ENCODE measurements at places on chromosomes 7 and 10.

GRCh38 chr10:77111611-77112550, 525.7 kb downstream of the KCNMA1 start:
- peak; percentile 83 for DNase-seq

DNA sequence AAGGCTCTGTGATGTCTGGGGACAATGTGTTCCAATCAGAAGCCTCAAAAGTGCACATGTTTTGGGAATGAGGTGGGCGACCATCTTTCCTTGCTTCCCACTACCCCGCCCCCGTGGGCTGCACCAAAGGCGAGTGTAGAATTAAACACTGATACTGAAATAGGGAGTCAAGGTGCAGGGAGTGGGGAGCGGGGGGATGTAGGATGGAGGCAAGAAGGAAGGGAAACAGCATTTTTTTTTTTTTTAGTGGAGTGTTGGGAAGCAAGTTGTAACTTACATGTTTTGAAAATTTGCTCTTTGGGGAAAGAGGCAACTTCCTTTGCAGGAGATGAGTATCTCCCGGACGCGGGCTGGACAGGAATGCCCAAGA, 484 bp upstream of the DLX5 start:
- no peak for DNase-seq

GRCh38 chr10:12811826-12812225, 189.7 kb downstream of the CCDC3 start:
- no peak for DNase-seq

DNA sequence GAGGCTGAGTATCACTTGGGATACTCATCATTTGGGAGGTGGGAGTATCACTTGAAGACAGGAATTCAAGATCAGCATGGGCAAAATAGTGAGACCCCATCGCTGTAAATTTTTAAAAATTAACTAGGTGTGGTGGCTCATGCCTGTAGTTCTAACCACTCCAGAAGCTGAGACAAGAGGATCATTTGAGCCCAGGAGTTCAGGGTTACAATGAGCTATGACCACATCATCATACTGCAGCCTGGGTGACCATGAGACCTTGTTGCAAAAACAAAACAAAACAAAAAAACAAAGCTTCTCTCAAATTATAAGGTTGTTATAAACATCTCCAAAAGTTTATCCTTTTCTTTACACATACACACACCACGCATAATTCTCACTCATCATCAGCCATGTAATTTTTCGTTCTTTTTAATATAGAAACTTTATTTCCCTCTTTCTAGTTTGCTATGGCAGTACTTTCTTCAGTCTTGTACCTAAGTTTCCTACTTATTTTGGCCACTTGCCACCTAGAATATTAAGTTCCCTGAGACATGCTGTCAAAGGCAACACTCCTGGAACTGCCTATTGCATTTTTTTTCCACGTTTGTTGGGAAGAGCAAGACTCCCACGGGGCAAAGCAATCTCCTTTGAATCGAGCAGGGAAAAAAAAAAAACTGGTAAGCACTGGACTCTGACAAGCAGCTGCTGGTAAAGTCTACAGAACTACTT, 37.1 kb downstream of the SKIDA1 start:
- DNase-seq = no peak

GRCh38 chr7:128004623-128005022, 26.6 kb downstream of the LRRC4 start:
- DNase-seq = no peak

GRCh38 chr7:150308575-150308974, 14.6 kb upstream of the LRRC61 start:
- DNase-seq = no peak

GRCh38 chr10:5890452-5890915, 441 bp downstream of the FBH1 start:
- peak; percentile 35 for DNase-seq

DNA sequence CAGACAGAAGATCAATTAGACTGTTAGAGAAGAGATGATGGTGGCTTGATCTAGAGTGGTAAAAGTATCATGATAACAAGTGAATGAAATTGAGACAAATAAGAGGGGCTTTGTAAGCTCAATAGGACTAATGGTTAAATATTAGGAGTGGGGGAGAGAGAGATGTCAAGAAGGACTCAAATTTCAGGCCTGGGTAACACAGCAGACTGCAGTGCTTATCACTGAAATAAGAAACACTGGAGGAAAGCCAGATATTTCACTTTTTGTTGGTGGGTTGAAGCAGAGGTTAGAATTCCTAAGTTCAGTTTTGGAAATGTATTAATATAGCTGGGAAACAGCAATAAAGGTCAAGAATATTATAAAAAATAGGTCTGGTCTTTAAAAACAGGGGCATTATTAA, 74.6 kb downstream of the ORC5 start:
- no peak for DNase-seq

- DNase-seq = peak; percentile 62
Measured at GRCh38 chr10:34565934-34566333, 249.2 kb downstream of the PARD3 start.

DNA sequence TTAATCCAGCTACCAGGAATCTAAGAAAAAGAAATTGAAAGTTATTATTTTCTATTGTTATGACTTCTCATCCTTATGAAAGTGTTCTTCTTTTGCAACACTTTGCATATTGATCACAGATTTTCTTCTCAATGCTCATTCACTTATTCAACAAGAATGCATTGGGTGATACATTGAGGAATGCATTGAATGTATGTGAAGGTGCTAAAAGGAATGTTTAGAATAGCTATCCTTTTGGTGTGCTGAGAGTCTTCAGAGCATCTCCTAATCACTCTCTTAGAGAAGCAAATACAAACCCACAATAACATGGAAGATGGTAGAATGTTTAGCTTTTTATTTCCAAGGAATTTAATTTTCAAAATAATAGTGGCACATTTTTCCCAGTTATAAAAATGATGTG, 122.1 kb upstream of the KMT2E start:
- DNase-seq = no peak

DNA sequence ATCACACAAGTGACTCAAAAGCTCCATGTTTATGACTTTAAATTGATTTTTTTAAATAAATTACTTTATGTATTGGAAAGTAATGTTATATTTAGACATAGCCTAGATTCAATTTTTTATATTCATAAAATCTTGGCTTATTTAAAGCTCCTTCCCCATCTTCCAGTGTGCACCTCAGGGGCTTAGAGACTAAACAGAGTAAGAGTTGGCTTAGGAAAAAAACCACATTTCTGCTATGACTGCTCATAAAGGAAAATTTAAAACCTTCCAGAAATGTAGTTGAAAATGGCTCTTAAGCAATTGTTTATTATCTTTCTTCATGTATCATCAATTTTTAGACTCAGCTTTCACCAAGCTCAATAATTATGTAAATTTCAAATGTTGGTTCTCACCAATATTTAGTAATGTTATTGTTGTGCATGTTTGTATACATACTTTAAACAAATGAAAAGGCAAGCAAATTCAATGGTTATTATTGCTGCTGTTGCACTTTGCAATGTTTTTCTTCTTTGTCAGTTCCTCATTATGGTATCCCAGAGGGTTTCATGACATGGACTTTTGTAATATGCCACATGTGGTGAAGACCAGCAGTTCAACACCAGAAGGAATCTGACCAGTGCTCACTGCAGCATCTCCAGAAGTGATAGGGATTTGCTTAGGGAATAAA, 700.1 kb upstream of the ANKRD30A start:
- peak; percentile 47 for DNase-seq

DNA sequence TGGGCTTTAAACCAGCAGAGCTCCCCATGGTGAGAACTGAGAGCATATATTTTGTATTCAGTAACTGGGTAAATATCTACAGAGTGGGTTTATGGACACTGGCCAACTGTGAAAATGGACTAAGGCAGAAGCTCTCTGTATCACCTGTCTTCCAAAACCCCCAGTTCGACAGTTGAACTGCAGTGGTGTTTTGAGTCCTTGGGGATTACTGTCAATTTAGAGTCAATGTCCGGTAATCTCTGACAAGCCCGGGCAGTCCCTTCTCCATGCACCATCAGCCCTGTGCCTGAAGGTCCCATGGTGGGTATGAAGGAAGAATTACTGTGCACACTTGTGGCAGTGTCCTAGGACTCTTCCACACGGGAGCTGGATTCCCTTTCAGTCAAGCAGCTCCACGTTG, 235.0 kb downstream of the CCSER2 start:
- no peak for DNase-seq

DNA sequence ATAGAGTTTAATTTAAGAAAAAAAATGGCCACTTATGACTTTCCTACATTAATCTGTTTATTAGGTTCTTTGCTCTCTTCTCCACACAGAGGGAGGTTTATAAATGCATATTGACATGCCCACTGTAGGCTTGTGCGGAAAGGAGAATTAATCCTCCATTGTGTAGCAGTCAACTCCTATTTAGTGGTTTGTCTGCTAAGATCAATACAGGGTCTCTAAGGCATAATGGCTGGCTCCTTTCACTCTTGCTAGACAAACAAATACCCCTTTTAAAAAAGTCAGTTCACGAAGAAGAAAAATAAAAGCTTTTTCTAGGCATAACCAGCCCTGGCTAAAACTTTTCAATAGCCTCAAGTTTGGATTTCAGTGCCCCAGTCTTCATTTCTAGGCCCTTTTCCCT, 141.6 kb downstream of the TSPAN12 start:
- DNase-seq = no peak

DNA sequence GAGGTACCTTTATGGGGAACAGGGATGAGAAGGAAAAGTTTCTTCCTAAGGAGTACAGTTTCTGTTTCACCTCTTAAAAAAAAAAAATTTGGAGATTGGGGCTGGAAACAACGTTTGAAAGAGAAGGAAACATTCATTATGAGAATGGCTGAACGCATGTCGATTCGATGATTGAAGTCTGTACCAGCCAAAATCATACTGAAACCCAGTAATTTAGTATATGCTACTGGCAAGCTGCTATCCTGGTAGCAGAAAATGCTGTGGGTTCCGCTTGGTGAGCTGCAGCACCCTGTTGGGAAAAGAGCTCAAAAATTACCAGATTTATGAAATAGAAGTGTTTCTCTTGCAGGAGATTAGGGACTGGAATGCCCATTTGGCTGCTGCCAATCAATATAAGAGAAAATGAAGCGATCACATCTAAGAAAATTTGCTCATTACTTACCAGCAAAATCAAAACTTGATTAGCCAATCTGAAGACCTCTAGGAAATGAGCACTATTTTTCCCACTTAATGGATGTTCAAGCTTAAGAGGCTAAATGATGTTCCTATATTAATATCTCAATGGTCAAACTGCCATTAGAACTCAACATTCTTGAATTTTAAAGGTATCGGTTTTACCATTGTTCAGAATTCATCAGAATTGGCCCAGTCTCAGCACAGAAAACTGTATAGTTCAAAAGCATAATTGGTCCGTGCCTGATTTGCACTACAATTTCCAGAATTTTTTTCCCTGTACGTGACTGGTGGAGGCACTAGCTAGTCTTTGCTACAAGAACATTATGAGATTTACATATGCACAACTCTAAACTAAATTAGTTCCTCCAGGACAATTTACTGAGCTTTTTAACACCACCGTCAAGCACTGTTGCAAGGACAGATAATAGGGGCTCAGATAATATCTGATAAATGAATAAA, 1.2 kb upstream of the ITGB1 start:
- no peak for DNase-seq

- peak; percentile 43 for DNase-seq
Measured at GRCh38 chr10:119538632-119539358, 3.7 kb downstream of the RGS10 start.

- DNase-seq = peak; percentile 80
Measured at GRCh38 chr10:61284222-61284890, 168.8 kb downstream of the TMEM26 start.

DNA sequence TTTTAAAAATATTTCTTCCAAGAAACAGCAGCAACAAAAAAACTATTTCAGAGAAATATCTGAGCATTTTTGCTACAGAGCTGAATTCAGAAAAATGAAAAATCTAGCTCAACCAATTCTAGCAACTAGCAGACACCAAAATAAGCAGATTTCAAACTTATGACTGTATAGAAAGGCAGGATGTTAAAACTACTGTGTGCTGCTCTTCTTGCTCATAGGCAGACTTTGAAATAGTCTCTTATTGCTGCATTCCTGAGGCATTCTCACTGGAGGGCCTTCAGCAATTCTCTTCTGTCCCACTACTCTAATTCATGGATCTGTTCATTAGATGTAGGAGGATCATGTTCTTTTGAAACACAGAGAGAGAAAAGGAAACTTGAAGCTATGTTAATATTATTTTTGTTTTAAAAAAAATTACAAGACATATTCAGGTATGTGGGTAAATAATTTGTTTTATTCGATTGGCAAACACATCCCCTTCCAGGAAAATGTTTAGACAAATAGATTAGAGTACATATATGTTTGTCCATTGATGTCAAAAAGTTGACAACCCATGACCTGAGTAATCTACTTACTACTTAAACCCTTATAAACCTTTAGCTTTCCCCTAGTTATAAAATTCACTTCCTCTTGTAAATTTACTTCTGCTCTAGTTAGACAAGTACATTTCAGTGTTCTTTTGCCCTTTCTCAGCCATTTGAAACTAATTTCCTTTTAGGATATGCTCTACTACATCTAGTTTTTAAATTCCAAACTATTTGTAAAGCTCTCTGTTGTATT, 428.2 kb upstream of the POT1 start:
- DNase-seq = peak; percentile 6

GRCh38 chr7:2355705-2356008, 1.0 kb downstream of the EIF3B start:
- peak; percentile 28 for DNase-seq

DNA sequence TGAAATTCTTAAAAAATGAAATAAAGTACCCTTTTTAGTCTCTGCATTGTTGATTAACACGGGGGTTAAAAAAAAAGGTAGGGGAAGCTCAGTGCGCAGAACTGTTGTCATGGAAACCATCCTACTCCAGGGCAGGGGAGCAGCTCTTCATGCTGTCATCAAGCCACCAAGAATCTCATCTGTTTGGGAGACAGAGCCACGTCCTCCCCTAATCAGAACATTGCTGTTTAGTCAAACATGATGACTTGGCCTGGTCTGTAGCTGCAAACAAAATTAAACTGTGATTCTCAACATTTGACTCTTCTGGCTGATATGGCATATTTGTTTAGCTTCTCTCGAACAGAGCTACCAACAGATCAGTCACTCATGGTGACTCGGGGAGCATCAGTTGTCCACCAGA, 254.4 kb upstream of the KLF14 start:
- peak; percentile 36 for DNase-seq

DNA sequence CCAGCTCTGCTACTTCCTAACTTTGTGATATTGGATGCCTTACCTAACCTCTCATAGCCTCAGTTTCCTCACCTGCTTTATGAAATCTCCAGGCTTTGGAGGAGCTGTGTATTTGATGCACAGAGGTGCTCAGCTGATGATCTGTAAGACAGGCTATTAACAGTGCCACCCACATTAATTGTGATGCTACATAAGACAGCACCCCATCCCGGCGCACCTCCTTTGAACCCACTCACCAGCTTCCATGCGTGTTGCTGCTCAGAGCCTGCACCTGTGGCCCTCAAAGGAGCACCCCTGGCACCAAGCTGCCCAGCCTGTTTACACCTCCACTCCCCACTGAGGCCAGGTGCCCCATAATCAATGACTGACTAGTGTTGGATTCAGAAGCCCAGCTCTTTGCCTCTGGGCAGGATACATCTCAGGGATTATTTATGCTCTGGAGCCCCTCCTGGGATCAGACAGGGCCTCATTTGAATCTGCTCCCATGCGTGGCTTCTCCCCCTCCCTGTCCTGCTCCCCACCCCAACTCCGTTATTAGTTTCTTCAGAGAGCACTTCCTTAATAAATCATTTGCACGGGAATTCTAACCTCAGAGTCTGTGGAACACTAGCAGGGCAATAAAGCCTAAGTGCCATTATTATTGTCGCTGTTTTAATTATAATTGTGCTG, 87.7 kb downstream of the GFRA1 start:
- DNase-seq = no peak

- no peak for DNase-seq
Measured at GRCh38 chr7:78429878-78430277, 631.3 kb downstream of the PHTF2 start.
